GM19239 (cell line): ENCODE measurements at places on chromosomes 3 and 15.
A peak's percentile ranks its signal among the peaks of the same experiment; 100 is the strongest.

DNA sequence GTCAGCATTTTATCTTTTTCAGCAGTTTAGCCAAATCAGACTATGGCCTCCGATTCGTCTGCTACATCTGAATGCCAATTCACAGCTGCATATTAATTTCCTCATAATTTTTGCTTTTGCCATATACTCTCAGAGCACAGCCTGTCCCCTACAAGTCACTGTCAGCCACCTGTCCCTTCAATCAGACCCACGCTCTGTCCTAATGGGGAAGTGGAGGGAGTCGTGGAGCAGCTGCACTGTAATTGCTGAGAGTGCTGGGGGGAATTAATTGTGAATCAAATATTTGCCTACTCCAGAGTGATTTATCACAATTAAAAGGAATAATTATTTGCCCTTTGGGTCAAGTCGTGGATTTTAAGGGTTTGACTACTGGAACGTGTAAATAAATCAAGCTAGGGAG lies 75.5 kb downstream of the EBLN2 start:
- no peak for DNase-seq

GRCh38 chr15:79433276-79433990 lies 1.3 kb downstream of the MINAR1 start:
- DNase-seq = no peak

- DNase-seq = no peak
Observed at GRCh38 chr3:9917820-9918219, 922 bp downstream of the IL17RC start.

- DNase-seq = no peak
Observed at GRCh38 chr3:13401149-13401548, 19.0 kb downstream of the NUP210 start.

DNA sequence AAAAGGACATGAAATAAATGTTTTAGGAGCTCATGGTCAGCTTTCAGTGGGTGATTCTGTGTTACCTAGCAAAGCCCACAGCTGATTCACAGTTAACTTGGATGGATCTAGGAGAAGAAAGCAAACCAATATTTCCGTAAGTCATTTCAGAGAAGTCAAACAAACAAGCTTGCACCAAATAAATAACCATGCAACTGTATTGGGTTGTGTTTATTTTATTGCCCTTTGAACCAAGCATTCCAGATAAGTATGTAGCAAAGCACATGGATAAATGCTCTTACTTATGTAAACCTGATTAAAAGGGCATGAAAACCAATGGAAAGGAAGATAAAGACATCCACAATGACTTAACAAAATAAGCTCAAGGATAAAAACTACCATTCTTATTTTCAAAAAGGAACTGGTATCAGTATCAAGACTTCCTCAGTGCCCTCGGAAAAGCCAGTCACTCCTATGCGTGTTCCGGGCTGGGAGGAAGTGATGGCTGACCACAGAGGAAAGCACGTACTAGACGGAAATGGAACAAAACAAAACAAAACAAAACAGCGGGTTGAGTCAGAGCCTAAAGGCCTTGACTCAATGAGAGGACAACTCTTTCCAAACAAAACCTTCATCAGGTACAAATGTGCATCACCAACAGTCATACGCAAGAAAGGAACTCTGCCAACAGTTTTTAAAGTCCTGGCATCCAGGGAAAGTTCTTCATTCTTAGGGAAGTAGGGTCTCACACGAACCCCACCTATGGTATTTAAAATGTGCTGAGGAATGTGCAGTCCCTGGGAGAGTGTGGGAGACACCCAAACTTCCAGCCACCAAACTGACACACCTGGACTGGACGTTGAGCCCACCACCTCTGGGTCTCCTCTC lies 103.3 kb downstream of the SNRK start:
- DNase-seq = peak; percentile 19

DNA sequence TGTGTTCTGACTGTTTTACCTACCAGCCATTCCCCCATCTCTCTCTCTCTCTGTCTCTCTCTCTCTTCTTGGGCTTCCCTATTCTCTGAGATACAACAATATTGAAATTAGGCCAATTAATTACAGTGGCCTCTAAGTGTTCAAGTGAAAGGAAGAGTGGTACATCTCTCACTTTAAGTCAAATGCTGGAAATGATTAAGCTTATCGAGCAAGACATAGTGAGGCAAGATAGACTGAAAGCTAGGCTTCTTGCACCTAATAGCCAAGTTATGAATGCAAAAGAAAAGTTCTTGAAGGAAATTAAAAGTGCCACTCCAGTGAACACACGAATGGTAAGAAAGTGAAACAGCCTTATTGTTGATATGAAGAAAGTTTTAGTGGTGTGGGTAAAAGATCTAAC lies 21.3 kb downstream of the SNRK start:
- no peak for DNase-seq

GRCh38 chr3:107241217-107241616 lies 136.0 kb upstream of the CCDC54 start:
- no peak for DNase-seq

GRCh38 chr3:120908795-120909601 lies 993 bp downstream of the STXBP5L start:
- no peak for DNase-seq

GRCh38 chr15:92625251-92625980 lies 30.2 kb downstream of the FAM174B start:
- no peak for DNase-seq

- DNase-seq = no peak
Observed at GRCh38 chr3:16286161-16286560, 21.1 kb downstream of the OXNAD1 start.

- DNase-seq = no peak
Observed at GRCh38 chr15:68433551-68433950, 1.6 kb upstream of the ITGA11 start.

GRCh38 chr3:195094191-195094921 lies 176.6 kb downstream of the XXYLT1 start:
- peak; percentile 57 for DNase-seq
